GM10248 (cell line): ENCODE measurements at places on chromosomes 5 and 9.

- no peak for DNase-seq
These were observed 731.3 kb downstream of the NR2F1-AS1 start for GRCh38 chr5:92849756-92850155.

- DNase-seq, result no peak
These were observed 6.3 kb downstream of the MEF2C start for GRCh38 chr5:88876714-88877113.

DNA sequence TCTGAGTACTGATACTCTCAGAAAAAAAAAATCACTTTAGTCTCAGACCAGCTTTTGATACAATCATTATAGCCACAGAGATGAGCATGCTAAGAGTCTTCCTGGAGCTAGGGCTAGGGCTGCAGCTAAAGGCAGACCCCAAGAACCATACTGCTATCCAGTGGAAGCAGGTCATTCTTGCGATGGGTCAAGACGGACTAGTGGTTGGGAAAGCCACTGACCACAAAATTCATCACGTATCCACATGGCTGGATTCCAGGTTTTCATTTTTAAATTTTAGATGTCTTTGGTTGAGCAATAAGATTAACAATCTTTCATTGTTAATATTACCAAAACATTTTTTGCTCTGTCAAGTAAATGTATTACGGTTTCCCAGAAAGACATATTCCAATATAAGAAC is 598.1 kb downstream of the DNAH5 start:
- DNase-seq, result no peak

DNA sequence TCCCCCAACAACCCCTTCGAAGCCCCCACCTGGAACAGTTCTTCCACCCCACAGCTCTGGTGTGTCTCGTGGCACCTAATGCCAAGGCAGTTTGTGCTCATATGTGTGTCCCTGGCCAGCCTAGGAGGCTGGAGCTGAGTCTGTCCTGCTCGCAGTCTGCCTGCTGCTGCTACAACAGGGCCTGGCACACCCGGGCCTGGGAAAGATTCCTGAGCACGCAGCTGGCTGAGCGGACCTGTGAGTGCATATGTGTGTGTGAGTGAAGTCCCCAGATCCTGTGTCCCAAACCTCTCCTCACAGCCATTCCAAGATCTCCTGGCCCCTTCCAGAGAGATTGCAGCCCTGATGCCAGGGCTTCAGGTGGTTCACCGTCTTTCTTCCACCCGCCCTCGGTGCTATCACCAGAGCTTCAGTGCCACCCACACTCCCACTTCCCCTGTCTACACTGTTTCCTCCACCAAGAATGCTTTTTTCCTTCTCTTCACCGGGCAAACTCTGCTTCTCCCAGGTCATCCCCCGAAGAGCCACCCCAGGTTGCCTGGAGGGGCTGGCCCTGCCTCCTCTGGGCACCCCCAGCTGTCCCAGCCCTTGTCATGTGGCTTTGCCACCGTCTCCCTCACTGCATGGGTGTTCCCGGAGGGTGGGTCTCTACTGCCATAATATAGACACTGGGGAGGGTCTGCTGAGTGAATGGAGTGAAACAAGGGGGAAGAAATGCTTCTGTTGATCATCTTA is 28.4 kb downstream of the LMX1B start:
- DNase-seq, result no peak

DNA sequence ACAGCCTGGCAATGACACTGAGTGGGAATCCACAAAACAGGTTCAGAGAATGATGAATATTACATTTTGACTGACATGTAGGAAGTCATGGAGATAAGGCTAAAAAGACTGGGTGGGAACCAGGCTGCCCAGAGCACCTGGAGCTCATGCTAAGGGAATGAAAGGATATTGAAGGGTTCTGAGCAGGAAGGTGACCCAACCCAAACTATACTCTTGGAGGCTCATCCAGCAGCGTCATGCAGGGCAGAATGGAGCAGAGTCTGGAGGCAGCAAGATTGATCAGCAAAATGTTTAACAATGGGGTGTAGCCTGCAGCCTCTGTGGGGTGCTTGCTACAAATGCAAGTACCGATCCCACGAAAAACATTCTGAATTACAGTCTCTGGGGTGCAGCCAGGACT is 120.2 kb downstream of the PSD2 start:
- DNase-seq, result no peak

DNA sequence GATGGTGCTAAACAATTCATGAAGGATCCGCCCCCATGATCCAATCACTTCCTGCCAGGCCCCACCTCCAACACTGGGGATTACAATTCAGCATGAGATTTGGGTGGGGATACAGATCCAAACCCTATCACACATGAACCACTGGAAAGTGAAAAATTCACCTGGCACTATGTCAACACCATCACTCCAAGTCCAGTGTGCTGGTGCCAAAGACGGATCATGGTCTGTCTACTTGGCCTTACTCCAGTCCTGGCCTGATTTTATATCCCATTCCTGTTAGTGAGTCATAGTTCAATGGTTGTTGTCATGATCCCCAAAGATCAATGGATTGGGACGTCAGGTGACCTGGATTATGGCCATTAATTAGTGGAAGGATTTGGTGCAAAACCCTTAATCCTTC is 147.4 kb upstream of the RPS23 start:
- DNase-seq, result no peak

DNA sequence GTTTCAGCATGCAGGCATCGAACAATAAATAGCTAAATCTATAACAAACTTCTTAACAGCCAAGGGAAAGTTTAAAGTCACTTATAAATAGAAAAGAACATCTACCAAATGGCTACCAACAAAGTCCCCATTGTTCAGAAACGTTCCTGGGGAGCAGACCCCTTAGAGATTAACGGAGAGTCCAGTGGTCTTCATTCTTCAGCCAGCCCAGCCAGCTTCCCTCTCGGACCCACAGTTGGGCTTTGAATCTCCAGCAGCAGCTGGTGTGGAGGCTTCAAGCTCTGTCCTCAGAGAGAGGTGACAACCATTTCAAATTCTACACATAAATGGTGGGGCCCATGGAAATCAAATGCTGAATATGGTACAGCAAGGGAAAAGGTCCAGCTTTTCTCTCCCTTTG is 11.2 kb downstream of the ENC1 start:
- no peak for DNase-seq

DNA sequence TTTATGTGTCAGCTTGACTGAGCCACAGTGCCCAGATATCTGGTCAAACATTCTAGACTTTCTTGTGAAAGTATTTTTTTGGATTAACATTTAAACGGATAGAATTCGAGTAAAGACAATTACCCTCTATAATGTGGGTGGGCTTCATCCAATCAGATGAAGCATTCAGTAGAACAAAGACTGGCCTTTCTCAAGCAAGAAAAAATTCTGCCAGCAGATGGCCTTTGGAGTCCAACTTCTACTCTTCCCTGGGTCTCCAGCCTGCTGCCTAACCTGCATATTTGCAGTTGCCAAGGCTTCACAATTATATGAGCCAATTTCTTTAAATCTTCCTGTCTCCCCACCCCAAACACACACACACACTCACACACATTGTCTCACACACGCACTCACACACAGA is 86.4 kb downstream of the MED10 start:
- no peak for DNase-seq

DNA sequence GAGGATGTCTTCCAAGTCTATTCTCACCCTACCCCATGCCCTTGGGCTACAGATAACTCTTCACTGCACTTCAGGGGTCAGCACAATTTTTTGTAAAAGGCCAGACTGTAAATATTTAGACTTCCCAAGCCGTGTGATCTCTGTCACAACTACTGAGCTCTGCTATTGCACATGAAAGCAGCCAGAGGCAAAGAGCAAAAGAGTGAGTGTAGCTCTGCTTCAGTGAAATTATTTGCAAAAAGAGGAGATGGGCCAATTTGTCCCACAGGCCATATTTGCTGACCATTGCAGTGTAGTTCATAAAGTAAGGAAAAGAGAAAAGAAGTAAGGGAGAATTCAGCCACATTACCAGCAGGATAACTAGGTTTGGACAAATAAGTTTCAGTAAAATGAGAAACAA is 7.0 kb upstream of the MOCS2 start:
- no peak for DNase-seq

DNA sequence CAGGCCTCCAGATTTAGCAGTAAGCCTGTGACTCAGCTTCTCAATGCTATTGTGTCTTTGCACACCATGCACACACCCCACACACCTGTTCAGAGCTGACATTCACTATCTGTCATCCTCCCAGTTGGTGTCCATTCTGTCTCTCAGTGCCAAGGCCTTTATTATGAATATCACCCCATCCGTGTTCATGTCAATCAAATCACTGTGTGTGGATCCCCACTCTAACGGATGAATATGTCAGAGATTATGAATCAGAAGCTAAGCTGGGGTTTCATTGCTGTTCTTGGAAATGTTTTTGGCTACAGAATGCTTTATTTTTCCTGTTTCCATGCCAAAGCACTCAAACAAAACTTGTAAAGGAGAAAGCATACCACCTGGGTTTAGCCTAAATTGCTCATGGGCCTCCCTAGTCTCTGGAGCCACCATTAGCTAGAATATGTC is 9.4 kb upstream of the MAMDC2 start:
- no peak for DNase-seq

DNA sequence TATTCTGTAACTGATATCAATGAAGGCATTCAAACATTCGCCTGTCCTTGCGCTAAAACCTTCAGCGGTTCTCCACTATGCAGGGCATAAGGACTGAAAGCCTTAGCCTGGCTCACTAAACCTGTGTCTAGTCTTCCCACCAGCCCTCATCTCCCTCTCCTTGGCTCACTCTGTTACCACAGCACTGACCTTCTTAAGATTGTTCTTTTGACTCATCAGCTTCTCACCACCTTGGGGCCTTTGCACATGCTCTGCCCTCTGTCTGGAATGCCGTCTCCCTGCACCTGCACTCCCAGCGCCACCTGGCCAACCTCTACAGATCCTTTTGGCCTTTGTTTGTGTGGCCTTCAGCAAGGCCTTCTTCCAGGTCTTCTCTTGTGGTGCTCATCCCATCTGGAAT is 131.8 kb upstream of the IER5L start:
- no peak for DNase-seq

DNA sequence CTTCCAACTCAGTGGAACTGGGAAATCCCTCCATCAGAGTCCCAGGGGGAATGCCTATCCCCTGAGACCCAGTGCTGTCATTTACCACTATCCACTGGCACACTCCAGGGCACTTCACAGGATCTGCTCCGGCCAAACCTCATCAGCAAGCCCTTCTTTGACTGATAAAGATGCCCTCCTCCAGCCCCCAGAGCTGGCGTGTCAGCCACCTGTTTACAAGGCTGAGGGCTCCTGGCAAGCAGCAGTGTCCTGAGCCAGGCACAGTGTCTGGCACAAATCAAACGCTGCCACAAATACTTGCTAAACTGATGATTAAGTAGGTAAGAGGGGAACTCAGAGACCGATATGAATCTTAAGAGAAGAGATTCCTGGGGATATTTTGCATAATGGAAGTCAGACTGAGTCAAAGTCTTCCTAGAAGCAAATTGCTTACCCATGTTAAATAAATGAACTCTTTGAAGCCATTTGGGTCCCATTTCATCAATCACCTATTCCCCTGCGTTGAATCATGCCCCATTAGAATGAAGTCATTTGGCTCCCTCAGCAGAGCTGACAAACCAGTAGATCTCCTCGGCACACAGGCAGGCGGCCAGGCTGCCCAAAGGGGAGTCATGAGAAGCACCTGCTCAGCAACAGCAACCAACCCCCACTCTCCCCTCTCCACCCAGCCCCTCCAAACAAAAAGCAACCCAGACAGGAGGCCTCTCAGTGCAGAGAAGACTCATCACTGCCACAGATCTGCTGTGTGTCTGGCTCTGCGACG is 97.4 kb downstream of the CDK5RAP2 start:
- DNase-seq, result no peak

- DNase-seq, result no peak
These were observed 421 bp downstream of the RUSC2 start for GRCh38 chr9:35490155-35490909.
